ENCODE measurements at places on chromosomes 12 and 14.

- DNase-seq = no peak
Observed at GRCh38 chr12:47828976-47829482, 9.3 kb upstream of the HDAC7 start.

- DNase-seq = no peak
Observed at GRCh38 chr14:102826161-102826560, 48.9 kb downstream of the TRAF3 start.

DNA sequence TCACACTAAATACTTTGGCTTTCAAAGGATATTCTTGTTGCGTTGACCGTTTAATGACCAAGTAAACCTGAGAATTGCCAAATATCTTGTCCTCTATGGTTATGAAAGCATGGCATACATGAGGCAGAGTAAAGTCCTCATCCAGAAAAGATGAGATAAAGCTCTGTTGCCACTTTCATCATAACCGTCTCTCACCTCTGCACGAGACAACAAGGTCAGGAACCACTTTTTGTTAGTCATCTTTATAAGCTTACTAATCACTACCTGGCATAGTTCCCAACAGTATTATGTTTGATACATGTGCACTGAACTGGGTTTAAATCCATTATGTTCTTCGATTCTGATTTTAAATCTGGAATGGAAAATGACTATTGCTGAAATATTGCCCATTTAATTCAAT, 31.3 kb downstream of the PTPRB start:
- no peak for DNase-seq

DNA sequence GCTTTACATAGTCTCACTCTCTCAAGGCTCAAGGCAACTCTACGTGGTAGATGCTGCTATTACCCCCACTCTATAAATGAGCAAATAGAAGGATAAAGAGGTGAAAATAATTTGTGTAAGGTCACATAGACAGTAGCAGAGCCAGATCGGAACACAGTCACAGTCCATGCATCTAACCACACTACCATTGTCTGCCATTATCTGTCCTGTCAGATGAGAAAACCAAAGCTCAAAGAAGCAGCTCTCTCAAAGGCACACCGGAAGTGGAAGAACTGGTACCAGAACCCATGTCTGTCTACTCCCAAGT, 134.4 kb upstream of the NUDT4 start:
- no peak for DNase-seq

DNA sequence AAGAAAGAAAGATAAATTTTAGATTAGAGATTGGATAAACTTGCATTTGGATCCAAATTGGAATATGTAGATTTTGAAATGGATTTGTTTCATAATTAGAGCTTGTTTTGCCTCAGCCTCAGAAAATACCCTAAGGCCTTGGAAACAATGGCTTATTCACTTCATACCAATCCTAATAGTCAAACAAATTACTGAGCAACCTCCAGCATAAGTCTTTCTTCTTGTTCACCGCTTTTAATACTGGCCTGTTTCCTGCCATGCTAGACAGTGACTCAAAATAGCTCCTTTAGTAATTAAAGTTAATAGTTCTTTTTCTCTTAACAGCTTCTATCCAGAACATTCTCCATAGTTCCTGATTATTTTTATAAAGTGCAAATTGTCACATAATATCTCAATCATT, 110.9 kb upstream of the DNM1L start:
- no peak for DNase-seq

DNA sequence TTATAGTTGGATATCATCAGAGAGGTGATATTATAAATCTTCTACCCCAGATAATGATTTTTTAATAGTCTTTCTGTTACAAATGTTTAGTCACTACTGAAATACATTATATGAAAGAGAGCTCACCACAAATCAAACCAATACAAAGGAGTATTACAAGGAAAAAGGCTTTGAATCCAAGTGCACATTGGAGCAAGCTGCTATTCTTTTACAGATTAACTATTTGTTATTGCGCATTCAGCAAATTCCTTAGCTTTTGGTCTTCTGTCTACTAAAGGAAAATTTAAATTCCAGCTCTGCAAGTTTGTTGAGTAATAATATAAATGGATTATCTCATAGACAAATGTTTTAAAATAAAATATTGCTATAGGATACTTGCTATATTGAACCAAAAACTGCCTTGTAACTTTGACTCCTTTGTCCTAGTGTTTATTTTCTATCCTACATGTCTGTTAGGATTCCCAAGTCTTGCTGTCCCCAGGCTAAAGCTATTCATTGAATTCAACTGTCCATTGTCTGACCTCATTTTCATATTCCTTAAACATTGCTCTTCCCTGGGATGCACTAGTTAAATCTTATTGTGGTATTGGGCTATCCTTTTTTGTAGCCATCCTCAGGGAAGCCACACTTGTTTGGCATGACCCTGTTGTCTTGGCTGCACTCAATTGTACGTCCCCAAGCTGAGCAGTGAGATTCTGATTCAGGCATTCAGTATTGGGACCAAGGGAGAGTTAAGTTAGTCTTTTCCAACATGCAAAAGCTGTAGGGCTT, 41.5 kb downstream of the PDE3A start:
- DNase-seq = no peak

- DNase-seq = no peak
Observed at GRCh38 chr12:55673638-55674037, 34.1 kb downstream of the ITGA7 start.

- DNase-seq = no peak
Observed at GRCh38 chr12:121522971-121523370, 57.9 kb downstream of the KDM2B start.

- no peak for DNase-seq
Observed at GRCh38 chr12:41019461-41019860, 168.7 kb upstream of the PDZRN4 start.

GRCh38 chr14:24984846-24985589, 64.9 kb downstream of the STXBP6 start:
- DNase-seq = no peak

GRCh38 chr14:78401866-78402265, 231.7 kb downstream of the NRXN3 start:
- no peak for DNase-seq

GRCh38 chr12:117836999-117837736, 131.6 kb downstream of the KSR2 start:
- DNase-seq = peak; percentile 34

DNA sequence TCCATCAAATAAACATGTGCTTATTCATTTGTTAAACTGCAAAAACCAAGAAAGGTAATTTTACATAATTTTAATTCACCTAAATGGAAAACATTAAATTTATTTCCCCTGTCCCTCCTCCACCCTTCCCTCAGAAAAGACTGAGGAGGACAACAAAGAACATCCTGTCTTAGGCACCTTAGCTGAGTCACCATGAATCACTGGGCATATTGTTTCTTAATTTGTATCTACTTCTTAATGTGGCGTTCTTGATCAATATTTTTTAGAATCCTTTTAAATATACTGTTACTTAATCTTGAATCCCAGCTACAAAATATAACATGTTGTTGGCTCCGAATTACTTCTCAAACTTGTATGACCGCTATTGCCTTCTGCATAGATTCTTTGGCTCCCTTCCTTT, 23.5 kb downstream of the SIX6 start:
- no peak for DNase-seq

DNA sequence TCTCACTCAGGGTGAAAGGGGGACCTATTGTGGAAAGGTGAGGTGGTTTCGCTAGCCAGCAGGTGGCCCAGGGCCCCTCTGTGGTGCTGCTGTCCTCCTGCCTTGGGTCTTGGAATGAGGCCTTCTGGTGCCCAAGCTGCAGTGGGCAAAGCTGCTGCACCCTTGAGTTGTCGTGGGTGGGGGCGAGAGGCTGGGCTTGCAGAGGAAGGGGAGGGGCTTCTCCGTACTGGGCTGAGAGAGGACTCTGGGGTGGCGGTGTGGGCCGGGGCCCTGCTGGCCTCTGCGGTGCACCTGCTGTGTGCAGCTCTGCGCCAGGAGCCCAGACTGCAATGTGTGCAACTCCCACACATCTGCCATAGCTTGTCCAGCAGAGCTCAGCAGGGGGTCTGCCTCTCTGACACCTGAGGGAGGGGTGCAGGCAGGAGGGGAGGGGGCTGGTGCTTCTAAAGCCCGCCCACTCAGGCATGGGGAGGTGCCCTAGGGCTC, 145.8 kb downstream of the KIF26A start:
- no peak for DNase-seq

DNA sequence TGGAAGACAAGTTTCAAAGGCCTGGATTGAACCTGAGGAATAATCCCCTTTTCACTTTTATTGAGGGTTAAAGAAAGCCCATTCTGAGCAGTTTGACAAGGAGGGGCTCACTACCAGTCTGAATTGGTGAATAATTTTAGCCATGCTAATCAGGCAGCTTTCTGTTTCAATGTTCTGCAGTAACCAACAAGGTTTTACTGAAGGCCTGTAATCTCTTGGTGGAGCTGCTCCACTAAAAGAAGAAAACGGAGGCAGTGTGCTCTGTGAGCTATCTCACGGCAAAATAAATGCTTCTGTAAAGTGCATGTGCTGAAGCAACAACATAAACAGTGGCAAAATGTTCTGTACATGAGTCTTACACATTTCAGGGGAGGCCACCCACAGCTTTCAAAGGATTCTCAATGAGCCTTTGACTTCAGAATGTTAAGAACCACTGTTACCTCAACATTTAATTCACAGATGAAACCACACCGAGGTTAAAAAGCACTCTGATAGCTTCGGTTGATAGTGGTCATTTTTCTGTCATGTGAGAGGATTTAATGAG, 111.2 kb downstream of the LRIG3 start:
- no peak for DNase-seq

- DNase-seq = no peak
Observed at GRCh38 chr12:3802721-3803120, 49.8 kb upstream of the CRACR2A start.

DNA sequence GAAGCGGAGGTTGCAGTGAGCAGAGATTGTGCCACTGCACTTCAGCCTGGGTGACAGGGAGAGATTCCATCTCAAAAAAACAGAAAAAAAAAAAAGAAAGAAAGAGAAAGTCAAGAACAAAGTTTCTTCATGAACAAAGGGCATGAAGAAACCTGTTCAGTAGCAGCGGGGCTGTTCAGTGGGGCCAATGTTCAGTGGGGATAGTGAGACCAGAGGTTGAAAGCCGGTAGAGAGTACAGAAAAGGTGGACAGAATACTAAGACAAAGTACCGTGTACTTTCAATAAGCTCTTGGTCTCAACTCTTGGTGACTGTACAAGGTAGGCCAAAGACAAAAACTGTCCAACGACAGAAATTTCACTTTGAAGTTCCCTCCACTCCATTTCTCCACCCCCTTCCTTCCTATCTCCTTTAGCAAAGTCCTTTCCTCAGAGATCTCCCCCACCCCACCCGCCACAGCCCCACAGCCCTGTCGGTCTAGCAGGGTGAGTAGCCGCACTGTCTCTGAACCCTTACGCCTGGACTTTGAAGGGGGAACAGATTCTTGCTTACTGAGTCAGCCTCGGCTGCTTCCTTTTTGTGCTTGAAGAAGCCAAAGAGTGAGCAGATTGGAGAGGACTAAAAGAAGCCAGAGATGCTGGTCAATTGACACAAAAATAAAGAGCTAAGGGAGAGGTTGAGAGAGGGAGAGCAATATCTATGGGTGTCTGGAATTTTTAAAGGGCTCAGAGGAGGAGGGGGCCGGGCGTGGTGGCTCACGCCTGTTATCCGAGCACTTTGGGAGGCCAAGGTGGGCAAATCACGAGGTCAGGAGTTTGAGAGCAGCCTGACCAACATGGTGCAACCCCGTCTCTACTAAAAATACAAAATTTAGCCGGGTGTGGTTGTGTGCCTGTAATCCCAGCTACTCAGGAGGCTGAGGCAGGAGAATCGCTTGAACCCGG, 44.2 kb upstream of the FOS start:
- DNase-seq = no peak

DNA sequence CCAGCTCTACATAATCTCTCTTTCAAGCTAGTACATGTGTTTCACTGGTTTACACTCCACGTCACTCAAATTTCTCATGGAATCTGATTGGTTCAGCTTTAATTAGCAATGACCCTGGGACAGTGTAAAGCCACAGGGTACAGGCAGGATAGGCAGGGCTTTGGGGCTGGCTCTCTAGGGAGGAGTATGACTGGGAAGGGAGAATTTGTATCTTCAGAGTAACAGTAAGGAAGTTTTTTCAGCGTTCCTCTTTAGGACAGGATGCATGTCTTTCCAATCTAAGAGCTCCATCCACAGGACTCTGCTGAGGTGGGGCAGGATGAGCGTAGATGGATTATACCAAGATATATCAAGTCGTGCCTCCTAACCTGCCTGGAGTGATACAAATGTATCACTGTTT, 112.0 kb upstream of the CLEC14A start:
- DNase-seq = no peak

DNA sequence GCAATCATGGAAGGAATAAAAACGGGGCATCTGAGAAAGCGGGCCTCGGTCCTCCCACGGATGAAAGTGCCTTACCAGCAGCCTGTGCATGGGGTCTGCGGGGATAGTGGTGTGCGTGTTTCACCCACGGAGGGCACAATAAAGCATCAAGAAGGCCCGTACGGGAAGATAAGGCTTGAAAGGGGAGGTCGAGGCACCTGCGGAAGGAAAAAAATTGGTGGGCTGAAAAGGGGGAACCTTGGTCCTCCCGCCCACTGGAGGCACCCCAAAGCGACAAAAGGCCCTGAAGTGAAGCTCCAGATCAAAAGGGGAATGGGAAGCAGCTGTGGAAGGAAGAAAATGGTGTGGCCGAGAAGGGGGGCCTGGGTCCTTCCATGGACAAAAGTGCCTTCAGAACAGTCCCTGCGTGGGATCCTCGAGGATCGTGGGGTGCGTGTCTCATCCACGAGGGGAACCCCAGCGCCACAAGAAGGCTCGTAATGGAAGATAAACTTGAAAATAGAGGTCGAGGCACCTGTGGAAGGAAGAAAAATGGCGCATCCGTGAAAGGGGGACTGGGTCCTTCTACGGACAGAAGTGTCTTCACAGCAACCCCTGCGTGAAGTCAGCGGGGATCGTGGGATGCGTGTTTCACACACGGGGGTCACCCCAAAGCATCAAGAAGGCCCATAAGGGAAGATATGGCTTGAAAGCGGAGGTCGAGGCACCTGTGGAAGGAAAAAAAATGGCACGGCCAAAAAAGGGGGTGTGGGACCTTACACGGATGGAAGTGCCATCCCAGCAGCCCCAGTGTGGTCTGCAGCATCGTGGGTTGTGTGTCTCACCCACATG, 276.9 kb downstream of the ALG10 start:
- DNase-seq = no peak

GRCh38 chr12:96892104-96892503, 15.0 kb upstream of the NEDD1 start:
- DNase-seq = no peak

- DNase-seq = no peak
Observed at GRCh38 chr12:77087427-77087826, 22.1 kb upstream of the E2F7 start.

- no peak for DNase-seq
Observed at GRCh38 chr12:28575593-28576205, 385.4 kb downstream of the CCDC91 start.

GRCh38 chr12:578748-579419, 84.4 kb downstream of the NINJ2 start:
- no peak for DNase-seq

- DNase-seq = no peak
Observed at GRCh38 chr12:121086781-121087295, 45.8 kb upstream of the P2RX7 start.

DNA sequence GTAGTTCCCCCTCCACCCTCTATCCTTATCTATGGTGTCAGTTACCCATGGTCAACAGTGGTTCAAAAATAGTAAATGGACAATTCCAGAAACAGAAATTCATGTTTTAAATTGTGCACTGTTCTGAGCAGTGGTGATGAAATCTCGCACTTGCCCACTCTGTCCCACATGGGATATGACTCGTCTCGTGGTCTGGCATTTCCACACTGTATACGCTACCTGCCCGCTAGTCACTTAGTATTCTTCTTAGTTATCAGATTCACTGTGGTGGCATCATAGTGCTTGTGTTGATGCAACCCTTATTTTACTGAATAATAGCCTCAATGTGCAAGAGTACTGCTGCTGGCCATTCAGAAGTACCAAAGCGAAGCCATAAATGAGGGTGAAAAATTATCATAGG, 507.0 kb downstream of the SNAPC1 start:
- no peak for DNase-seq

All from brain pericyte (primary cell).